ENCODE measurements at places on chromosomes 12 and 14.

- DNase-seq = no peak
Observed at GRCh38 chr12:42761601-42762350, 172.2 kb upstream of the PRICKLE1 start.

DNA sequence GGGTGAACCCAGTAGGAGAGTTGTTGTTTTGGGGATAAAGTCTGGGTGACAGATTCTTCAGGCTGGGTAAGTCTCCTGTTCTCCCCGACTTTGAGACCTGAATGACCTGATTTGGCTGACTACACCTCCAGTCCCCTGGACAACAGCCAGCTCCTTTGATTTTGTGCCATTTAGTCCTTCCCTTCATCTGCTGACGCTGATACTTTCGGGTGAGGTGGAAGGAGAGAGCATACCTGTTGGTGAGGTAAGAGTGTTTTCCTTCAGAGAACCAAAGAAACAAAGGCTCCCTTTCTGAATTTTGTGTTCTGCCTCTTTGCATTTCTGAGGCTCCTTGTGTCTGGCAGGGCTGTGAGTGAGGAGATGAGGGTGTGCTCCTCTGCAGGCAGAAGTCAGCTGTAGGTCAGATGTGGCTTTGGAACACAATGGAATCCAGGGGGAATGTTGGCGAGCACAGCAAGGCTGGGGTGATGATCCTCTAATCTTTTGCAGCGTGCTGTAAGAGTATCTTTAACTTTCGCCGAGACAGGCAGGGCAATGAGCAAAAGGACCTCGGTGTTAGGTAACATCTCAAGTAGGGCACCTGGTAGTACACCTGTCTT, 12.1 kb downstream of the ETV6 start:
- DNase-seq = no peak

- no peak for DNase-seq
Observed at GRCh38 chr12:31896514-31897039, 62.6 kb upstream of the RESF1 start.

DNA sequence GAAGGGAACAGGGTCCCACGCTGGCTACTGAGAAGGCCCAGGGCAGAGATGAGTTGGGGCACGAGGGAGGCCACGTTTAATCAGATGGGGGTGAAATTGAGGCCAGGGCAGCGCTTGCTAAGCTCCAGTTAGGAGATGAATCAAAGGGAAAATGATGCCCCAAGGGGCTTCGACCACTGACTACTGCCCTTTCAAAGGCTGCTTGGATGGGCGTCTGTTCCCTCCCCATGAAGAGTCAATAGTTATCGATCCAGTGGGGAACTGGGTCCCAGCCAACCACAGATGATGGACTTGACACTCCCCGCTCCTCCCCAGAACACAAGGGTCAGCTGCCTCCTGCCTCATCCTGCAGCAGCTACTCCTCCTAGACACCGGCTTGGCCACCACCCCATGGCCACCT, 55.6 kb downstream of the ESRRB start:
- DNase-seq = no peak

DNA sequence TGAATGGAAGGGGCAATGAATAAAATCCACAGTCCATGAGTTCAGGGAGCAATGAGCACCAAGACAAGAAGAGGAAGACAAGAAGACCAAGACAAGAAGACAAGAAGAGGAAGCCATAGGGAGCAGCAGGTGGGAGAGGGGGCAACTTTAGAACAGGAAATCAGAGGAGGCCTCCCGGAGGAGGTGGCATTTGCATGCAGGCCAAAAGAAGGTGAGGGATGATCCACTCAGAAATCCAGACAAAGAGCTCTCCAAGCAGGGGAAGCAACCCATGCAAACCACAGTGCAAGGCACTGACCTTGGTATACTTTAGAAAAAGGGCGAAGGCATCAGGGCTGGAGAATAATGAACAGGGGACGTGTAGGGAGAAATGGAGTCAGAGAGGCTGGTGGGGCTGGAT, 58.6 kb downstream of the SCARB1 start:
- no peak for DNase-seq

GRCh38 chr12:6336079-6336888, 5.6 kb downstream of the TNFRSF1A start:
- peak; percentile 98 for DNase-seq

- DNase-seq = no peak
Observed at GRCh38 chr12:100375038-100375735, 18.3 kb downstream of the SLC17A8 start.

GRCh38 chr14:71166180-71166837, 259.1 kb downstream of the PCNX1 start:
- DNase-seq = no peak

GRCh38 chr14:95258156-95258555, 61.6 kb downstream of the CLMN start:
- no peak for DNase-seq

DNA sequence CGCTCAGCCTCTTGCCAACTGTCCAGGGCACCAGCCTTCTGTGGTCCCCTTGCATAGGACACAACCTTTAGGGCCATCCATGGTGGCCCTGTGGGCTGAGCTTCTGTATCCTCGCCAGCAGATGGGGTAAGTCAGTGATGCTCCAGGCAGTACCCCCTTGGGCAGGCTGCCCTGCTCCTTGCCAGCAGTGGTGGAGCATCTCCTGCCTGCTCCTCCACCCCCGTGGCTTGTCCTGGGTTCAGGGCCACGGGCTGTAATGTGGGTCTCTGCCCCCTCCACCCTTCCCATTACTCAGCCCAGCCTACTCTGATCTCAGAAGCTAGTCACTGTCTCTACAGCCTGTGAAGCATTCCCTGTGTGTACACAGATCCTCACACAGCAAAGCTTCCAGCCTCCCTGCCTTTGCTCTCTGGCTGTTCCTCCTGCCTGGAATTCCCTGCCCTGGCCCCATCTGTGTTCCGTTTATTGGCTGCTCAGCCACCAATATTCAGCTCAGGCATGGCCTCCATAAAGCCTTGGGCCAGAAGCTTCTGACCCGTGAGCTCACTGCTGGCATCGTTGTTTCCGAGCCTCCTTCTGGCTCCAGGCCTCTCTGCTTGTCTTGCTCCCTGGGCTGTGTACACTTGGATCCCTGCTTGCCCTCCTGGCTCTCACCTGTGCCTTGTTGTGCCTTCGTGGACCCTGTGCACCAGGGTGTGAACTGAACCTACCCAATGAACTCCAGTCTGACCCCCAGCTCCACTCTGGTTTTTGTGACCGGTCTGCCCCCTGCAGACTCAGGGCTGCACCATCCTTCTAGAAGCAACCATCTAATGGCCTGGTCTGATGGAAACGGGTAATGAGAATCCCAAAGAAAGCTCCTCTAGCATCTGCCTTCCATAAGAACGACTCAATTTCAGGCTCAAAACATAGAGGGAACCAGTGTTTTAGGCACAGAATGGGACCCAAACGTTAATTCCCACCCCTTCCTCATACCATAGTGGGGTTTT, 177.0 kb upstream of the PRMT8 start:
- no peak for DNase-seq

GRCh38 chr12:68866950-68867349, 59.0 kb downstream of the MDM2 start:
- DNase-seq = no peak

DNA sequence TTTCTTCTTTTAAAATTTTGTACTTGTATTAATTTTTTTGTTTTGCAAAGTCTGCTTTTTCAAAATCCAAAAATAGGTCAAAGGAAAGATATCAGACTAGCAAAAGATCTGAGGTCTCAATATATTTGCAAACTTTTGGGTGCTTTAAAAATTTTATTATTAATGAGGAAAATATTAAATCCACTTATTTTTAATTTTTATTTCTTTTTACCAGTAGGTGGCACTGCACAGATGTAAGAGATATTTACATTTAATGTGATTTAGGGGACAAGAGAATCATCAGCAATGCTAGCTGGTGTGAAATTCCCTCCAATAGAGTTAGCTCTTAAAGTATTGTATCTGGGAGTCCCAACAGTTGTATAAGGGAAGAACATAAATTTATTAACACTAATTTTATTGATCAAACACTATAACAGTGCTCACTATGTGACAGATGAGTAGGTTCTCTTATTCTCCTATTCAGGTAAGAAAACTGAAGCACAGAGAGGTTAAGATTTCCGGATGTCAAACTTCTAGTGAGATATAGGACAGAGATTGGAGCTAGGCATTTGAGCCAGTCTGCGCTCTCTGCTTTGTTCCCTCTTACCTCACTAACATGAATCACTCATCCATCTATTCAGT, 30.5 kb downstream of the ALX1 start:
- DNase-seq = no peak

GRCh38 chr12:131939007-131939406, 9.9 kb downstream of the PUS1 start:
- no peak for DNase-seq

GRCh38 chr14:31835049-31835448, 242.1 kb upstream of the ARHGAP5 start:
- DNase-seq = no peak

GRCh38 chr14:67393689-67394088, 18.3 kb downstream of the PLEK2 start:
- DNase-seq = no peak

- DNase-seq = no peak
Observed at GRCh38 chr12:71128191-71128788, 29.5 kb downstream of the TSPAN8 start.

GRCh38 chr12:57404966-57405640, 25.7 kb downstream of the R3HDM2 start:
- DNase-seq = no peak

DNA sequence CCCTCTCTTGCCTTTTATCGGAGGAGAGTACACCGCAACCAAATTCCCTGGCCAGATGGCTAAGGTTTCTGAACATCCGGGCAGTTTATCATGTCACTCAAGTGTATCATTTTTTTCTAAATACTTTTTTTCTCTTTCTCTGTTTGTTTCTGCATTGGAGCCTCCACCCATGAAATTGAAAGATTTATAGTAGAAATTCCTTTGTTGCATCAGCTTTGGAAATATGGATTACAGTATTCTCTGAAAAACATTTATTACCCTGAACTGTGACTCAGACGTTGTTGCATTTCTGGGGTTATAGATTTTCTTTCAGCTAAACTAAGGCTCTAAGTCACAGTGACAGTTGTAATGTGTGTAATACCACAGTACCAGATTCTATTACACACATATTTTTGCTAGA, 187.0 kb downstream of the SPTSSA start:
- no peak for DNase-seq

DNA sequence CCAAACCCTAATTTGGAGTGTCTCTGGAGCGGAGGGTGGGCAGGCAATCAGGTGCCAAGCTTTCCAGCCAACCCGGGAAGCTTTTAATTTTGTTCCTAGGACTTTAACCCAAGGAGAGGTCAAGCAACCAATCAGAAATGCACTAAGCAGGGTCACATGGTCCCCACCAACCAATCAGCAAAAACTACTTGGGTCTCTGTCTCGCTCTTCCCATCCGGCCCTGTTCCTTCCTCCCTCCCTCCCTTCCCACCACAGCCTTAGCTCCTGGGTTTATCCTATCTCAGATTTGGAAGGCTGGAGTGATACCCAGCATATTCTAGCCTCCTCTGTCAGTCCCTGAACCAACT, 7.3 kb downstream of the HOXC5 start:
- no peak for DNase-seq

- no peak for DNase-seq
Observed at GRCh38 chr14:36856095-36856878, 194.6 kb downstream of the PAX9 start.

DNA sequence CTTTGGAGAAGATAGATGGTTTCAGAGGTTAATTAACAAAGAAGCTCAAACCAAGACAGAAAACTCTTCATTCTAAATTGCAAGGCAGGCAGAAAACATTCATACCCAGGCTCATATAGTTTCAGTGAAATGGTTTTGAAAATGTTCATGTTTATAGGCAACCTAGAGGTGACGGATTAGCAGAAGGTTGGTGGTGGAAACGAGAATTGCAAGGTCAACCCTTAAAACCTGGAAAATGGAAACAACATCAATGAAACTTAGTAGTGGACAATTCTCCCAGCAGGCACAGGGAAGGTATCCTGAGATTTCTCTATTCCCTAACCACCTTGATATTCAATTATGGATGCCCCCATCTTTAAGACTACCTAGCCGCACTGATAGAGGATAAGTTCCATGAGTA, 965 bp downstream of the CD163 start:
- DNase-seq = no peak

- no peak for DNase-seq
Observed at GRCh38 chr12:14976658-14977057, 3.8 kb downstream of the PDE6H start.

GRCh38 chr12:108594-108993, 42.0 kb downstream of the IQSEC3 start:
- no peak for DNase-seq

DNA sequence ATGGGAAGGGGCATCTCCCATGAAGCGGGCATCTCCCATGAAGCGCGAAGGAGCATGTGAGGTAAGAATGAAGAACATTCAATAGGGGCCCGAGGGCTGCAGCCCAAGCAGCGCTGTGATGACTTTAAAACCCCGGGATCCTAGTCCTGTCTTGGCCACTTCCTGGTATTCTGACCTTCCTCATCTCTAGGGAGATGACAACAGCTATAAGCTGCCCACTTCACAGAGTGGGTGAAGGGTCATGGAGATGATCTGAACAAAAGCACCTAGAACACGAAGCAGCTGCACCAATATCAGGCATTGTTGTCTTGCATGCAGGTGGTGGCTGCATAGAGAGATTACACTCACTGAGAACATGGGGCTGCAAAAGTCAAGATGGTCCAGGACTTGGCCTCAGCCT, 64.5 kb downstream of the SPTB start:
- no peak for DNase-seq

- no peak for DNase-seq
Observed at GRCh38 chr14:32514236-32514635, 185.1 kb downstream of the AKAP6 start.

- DNase-seq = no peak
Observed at GRCh38 chr14:102993523-102993922, 63.8 kb downstream of the CDC42BPB start.

GRCh38 chr14:65173973-65174693, 71.8 kb upstream of the MAX start:
- DNase-seq = no peak

DNA sequence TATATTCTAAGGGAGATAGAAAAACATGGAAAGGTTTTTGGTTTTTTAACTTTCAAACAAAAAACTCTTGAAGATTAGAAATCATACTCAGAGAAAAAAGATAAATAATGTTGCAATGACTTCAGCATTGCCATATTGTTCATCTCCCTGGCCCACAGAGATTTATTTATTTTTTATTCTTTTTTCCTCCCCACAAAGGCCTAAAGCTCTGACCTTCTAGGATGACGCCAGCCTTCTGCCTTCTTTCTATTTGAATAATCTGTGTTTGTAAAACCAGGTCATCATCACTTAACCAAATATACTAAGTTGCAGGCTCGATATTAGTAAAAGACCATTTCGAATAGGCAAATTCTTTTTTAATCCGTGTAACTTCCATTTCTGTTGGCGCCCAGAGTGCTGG, 4.4 kb upstream of the DCP1B start:
- DNase-seq = no peak

DNA sequence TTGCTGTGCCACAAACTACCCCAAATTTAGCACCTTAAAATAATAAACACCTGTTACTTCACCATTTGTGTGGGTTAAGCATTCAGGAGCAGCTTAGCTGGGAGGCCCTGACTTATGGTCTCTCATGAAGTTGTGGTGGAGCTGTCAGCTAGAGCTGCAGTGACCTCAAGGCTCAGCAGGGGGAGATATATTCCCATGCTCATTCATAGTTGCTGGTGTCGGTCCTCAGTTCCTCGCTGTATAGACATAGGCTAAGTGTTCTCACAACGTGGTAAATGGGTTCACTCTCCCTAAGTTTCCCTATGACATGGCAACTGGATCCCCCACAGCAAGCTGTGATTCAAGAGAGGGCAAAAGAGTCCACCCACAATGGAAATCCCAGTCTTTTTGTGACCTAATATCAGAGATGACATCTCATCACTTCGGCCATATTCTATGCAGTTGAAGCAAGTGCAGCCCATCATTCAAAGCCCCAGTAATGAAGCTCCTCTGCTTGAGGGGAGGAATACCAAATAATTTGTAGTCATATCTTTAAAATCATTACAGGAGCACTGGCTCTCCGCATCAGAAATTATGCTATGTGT, 41.1 kb downstream of the PRB3 start:
- no peak for DNase-seq
